Kidney glomerular epithelial cell (primary cell): ENCODE measurements at places on chromosomes 12 and 14.

DNA sequence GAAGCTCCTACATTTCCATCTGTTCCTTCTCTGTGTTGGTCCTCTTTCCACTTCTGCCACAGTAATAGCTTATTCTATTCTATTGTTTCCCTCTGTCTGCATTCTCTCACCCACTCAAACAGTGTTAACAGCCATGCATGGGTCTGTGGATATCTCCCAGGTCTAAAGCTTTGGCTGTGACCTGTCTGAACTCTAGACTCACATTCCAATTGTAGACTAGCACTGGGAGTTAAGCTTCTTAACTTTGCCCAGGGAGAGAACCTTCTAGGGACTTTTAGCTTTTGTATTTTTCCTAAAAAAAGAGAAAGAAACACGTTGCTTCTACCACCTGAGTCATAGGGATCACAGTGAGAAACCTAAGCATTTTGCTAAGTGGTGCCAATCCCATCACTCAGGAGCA, 36.7 kb downstream of the PTPRR start:
- DNase-seq, result no peak

GRCh38 chr14:105745433-105746123, 219.2 kb downstream of the TMEM121 start:
- no peak for DNase-seq

DNA sequence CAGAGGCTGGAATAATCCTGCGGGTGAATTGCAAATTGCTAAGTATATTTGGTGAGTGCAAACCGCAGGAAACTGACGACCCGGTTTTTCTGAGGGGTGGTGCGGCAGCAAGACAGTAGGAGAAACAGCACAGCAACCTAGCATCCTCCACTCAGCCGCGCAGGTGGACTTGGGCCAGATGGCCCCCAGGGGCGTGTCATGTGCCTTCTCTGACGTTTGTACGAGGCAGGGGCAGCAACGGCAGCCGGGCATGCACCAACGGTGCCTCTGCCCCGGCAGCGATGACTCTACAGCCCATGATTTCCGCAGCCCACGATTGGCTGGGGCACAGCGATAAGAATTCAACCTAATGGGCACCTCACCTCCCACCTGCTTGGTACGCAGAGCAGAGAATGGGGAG, 11.1 kb upstream of the CLEC2A start:
- no peak for DNase-seq

DNA sequence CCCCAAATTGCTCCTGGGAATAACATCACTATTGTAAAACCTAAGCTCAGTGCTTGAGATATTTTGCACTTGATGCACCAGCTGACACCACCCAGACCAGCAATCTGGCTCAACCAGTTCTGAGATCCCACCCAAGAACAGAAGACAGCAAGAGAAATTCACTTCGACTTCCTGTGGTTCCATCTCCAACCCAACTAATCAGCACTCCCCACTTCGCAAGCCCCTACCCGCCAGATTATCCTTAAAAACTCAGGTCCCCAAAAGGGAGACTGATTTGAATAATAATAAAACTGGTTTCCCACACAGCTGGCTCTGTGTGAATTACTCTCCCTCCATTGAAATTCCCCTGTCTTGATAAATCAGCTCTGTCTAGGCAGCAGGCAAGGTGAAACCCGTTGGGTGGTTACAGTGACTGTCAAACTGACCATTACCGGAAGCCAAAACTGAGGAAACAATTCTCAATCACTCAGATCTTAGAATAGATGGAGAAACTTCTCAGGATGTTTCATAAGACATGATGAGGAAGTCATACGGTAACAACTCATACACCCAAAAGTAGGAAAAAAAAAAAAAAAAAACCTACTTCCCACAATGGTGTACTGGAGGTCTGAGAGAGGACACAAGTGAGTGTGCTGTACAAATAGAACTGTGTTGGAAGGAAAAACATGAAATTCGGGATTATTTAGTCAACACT, 92.4 kb downstream of the TMTC1 start:
- DNase-seq, result no peak

GRCh38 chr12:116053479-116054200, 223.9 kb downstream of the MED13L start:
- no peak for DNase-seq

DNA sequence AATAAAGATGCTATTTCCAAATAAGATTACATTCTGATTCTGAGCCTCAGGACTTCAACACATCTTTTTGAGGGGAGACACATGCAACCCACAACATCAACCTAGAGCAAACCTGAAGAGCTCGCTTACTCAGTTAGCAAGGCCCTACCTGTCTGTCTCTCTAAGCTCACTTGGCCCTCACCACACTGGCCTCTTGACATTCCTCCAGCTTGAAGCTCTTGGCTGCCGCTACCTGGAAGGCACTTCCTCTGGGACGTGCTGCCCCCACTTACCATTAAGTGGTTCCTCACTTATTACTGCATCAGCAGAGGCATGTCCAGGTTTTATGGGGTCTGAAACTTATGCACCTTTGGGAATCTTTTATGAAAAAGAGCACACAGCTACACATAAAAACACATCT, 354.8 kb downstream of the GALC start:
- no peak for DNase-seq

GRCh38 chr12:103530307-103531066, 34.7 kb upstream of the C12orf42 start:
- no peak for DNase-seq

GRCh38 chr14:69880893-69881292, 1.7 kb downstream of the SMOC1 start:
- DNase-seq, result no peak

GRCh38 chr12:27343255-27344000, 10.8 kb downstream of the BMAL2 start:
- DNase-seq, result peak; percentile 92

DNA sequence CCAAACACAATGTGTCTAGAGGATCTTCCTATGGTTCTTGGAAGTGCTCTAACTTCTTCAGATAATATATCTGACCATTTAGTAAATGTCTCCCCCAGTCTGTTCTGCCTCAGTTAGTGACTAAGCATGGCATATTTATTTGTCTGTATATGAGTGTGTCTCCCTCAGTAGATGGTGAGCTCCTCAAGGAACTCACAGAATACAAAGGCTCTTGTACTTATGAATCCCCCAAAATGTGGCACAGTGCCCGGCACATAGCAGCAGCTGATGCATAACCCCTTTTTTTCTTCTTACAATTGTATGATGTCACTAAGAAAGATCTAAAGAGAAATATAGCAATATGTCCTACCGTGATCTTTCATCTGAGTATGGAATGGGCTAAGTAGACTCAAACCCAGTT, 264.7 kb upstream of the PRICKLE1 start:
- no peak for DNase-seq

DNA sequence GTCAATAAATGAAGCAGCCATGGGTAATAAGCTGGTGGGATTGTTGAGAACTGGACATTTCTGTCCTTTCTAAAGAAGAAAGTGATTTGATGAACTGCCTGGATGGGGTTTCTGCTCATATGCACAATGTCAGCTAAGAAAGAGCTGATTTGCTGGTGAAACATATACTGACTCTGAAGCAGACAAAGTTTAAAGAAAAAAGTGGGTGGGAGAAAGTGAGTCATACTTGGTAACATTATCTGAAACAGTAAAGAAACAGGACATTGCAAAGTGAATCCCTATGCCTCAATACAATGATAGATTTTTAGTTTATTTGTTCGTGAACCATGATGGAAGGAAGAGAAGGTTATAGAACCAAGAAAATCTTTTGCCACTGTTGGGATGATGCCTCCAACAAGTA, 95.6 kb upstream of the DNM1L start:
- no peak for DNase-seq

DNA sequence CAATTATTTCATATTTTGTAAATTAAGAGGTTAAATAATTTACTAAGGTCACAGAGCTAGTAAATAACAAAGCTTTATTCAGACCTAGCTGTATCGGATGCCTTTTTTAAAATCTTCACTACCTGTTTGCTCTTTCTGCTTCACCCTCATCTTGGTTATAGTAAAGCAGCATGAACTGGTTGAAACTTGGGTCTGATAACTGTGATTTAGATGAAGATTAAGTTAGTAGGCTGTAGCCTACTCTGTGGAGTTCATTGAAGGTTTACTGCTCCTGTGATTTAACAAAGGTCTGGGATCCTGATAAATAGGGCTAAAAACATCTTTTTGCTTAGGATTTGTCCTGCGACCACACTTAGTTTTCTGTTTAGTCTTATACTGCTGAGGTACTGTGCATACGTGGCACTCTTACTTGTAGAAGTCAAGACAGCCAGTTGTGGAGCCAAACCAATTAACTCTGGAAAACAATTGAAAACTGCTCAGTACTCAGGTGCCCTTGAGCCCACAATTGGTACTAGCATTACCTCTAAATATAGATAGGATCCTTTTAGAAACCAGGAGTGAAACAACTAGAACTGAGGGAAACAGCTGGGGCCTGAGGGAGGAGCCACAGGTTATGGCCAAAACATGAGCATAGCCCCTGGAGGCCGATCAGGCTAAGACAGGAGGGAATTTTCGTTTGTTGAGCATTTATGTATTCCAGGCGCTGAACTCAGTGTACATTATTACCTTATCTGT, 2.3 kb downstream of the SPATS2 start:
- peak; percentile 25 for DNase-seq

GRCh38 chr12:130142736-130143135, 19.5 kb upstream of the FZD10 start:
- DNase-seq, result no peak

DNA sequence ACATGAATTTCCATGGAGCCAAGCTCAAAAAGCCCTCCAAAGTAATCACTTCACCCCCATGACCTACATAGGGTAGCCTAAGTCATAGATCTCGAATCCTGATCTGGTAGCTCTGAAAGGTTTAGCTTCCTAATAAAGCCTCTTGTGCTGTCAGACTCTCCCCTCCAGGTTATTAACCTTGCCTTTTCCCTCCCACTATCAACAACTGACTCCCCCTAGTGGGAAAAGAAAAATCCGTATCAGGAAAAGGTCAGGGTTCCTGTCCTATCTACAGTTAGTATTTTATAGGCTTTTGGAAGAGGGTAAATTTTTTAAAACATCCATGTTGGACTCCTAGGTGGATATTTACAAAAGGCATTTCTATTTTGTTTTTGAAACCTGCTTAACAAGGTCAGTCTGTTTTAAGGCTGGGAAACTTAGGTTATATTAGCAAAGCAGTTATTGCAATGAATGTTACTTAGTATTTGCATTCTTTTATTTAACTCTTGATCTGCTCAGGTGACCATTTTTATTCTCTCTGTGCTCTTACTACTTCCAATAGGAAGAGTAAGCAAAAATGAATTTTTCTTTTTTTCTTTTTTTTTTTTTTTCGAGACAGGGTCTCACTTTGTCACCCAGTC, 8.0 kb downstream of the YY1 start:
- DNase-seq, result peak; percentile 48

DNA sequence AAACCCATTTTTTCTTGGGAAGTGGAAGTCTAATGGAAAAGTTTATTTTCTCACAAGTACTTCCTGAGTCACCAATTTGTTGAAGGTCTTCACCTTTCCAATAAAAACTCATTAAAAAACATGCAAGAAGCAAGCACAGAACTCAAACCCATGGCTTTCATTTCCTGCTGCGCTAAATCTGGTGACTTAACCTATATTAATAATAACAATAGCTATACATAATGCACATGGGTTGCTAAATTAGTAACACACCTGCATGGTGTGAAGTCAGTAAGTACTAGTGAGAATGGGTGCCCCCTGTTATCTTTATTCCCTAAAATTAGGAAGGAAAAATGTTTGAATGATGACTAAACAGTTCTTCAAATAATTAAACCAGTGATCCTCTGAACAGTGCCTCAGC, 52.3 kb downstream of the PPP2R5C start:
- no peak for DNase-seq

- DNase-seq, result no peak
Measured at GRCh38 chr12:7512553-7512952, 9.0 kb upstream of the CD163 start.

- DNase-seq, result no peak
Measured at GRCh38 chr14:68662392-68662791, 130.5 kb downstream of the ZFP36L1 start.

DNA sequence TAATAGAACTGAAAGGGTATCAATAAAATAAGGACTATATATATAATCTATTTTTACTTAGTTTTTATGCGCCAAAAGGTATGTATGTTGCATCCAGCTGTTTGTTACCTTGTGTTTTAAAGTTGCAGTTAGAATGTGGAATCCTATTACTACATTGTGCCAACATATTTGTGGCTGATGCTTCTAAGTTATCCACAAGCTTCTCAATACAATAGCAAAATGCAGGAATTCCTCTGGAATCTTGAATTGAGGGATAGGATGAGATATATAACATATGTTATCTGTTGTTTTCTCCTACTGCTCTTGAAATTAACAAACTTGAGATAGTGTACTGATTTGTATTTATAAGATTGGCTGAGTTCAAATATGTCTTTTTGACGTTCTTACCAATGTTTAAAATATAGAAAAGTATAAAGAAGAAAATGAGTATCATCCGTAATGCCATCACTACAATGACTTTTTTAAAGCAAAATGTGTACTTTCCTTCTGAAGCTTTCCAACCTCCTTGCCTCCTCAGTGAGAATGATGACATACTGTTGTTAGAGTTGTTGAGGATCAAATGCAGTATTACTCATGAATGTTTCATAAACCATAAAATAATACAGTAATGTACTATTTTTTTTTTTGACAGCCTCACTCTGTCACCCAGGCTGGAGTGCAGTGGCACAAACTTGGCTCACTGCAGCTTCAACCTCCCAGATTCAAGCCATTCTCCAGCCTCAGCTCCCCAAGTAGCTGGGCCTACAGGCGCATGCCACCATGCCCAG, 6.6 kb downstream of the RAP1B start:
- DNase-seq, result no peak

DNA sequence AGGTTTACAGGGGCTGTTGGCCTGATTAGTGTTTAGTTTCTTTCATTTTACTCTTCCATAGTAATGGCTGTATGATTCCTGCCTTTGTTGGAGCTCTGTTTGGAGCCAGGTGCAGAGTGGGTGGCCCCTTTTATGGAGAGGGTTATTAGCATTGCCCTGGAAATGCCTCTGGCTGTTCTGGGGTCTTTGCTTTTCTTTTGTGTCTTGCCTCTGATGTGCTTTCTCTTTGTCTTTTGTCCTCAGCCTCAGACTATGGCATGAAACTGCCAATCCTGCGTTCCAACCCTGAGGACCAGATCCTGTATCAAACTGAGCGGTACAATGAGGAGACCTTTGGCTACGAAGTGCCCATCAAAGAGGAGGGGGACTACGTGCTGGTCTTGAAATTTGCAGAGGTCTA, 6.9 kb downstream of the MLEC start:
- no peak for DNase-seq

DNA sequence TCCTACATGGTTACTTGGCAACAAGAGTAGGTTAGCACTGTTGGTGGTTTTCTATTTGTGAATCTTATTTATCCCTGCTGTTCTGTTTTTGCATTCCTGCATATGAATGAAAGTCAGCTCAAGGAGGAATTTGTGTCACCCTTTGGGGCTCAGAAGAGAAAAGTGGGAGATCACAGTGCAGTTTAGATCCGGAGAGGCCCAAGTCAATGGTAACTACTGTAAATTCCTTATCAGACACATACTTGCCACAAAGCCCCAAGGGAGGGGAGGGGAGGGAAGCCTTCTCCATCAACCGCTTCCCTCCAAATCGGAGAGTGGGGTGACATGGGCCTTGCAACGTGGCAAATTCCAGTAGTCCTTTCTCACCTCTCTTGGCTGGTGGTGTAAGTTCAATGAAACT, 15.0 kb downstream of the GSG1 start:
- no peak for DNase-seq

GRCh38 chr14:28515571-28515970, 251.0 kb upstream of the FOXG1 start:
- no peak for DNase-seq
